ENCODE measurements at places on chromosomes 3 and 15. TPM values are rescaled to one million over a fixed set of nuclear protein-coding genes. Genes with fewer than 3 reads are reported as not detected.

CELF6 gene
- total RNA-seq, result 0.67 TPM

TMEM40 gene
- not detected for total RNA-seq

RETNLB gene
- total RNA-seq, result not detected

MUC20 gene
- total RNA-seq, result 12.7 TPM

SNTN gene
- not detected for total RNA-seq

KCNAB1 gene
- total RNA-seq, result 2.2 TPM

CHAC1 gene
- 2.2 TPM for total RNA-seq

SV2B gene
- 7.1 TPM for total RNA-seq

DNA sequence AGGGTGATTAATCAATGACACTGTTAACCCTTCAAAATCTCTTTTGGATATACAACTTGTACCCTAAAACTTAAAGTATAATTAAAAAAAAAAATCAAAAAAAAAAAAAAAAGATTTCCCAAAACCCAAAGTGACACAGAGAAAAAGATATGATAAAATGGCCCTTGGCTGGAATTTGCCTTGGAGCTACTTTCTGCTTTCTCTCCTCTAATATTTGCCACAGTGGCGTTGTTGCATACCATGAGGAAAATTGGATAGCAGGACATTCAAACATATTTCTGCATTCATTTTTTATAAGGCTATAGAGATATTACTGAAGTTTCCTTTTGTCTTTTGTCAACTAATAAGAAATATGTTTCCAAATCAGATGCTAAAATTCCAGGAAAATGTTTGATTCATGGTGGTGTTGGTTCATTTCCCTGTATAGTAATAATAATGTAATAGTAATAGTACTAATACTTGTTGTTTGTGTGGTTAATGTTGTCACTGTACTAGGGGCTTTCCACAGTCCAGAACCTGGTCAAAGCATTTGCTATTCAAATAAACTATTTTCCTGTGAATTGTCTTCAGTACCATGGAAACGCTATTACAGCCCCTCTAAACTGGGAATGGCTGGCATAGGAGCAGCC, 441.3 kb upstream of the THBS1 start:
- no peak overlapping the region for H3K27ac ChIP-seq
- no peaks in the 10 kb centered on the region for H3K27me3 ChIP-seq
- H3K4me1 ChIP-seq, result peaks cover 8% of the 10 kb centered on the region

DNA sequence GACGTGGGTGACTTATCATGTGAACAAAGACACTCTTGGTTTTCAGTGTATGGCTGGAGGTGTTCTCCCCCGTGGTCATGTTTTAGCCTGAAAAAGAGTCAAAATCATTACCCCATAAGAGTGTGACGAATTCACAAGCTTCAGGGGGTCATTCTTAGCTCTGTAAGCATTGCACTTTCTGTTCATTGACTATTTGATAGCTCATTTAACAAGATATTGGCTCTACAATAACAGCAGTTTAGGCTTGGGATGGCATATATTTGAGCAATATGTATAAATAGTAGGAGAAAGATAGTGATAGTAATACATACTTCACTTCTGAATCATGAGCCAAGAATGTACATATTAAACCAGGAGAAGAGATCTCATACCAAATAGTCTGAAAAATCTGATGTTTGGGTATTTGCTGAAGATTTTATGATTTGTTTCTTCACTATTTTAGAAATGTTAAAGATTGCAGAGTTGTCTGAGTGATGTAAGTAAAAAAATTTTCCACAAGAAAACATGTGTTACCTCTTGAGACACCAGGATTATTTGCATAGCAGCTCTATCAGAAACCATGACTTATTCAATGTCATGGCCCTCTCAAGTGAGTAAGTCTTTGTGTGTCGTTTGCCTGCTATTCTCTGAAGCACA, 996.0 kb downstream of the OTOL1 start:
- no peaks in the 10 kb centered on the region for H3K36me3 ChIP-seq
- H3K4me1 ChIP-seq, result no peaks in the 10 kb centered on the region
- no peak overlapping the region for H3K4me3 ChIP-seq
- no peaks in the 10 kb centered on the region for H3K27me3 ChIP-seq

DNA sequence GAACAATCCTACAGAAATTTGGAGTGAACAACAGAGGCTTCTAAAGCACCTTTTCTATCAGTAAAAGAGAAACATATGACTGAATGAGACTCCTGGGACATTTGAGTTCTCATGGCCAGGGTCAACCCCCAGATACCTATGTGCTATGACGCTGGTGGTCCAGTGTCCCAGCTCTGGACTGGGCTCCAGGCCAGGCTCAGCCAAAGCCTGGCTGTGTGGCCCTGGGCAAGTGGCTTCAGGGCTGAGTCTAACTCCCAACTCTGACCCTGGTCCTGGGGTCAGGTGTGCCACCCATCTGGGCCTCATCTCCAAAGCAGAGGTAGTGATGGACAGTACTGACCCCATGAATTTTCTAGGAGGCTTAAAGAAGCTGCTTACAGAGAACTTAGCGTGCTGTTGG, 147.8 kb downstream of the FBLN2 start:
- no peaks in the 10 kb centered on the region for H3K27me3 ChIP-seq
- DNase-seq, result no peak
- no peaks in the 10 kb centered on the region for H3K4me1 ChIP-seq
- no peak overlapping the region for H3K4me3 ChIP-seq
- H3K27ac ChIP-seq, result no peak overlapping the region
- no peaks in the 10 kb centered on the region for H3K36me3 ChIP-seq

DNA sequence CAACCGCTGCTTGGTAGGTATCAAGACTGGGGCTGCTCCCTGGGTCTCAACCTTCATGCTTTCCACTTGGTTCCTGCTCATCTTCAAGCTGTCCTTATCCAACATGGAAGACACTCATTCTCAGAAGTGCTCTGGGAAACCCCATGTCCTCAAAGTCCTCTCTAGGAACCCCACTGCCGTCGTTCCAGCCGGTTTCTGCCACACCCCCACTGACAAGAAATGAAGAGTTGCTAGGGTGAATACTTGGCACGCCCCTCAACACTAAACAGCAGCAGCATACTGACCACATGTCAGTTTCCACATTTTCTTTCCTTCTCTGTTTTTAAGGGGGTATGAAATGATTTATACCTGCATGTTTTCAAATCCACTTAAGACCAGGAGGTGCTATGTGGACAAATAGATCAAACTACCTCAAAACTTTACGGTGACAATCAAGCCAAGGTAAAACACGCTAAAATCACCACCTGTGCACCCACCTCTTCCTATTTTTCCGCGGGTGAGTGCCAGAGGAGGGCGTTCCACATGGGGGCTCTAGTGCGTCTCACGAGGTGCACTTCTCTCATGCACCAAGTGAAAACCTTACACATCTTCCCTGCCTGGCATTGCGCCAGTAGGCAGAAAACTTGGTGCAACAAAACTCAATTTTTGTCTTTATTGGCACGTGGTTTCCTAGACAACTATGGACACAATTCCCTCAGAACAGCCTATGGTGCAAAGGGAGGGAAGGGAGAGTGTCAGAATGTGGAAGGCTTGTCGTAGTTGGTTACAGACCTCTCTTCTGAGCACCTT, 125.1 kb downstream of the TJP1 start:
- no peak for DNase-seq
- no peak overlapping the region for H3K4me3 ChIP-seq
- H3K27me3 ChIP-seq, result no peaks in the 10 kb centered on the region
- H3K36me3 ChIP-seq, result no peaks in the 10 kb centered on the region
- no peak overlapping the region for H3K27ac ChIP-seq

- no peaks in the 10 kb centered on the region for H3K4me1 ChIP-seq
- no peaks in the 10 kb centered on the region for H3K27me3 ChIP-seq
- H3K4me3 ChIP-seq, result no peak overlapping the region
- H3K36me3 ChIP-seq, result no peaks in the 10 kb centered on the region
- no peak overlapping the region for H3K27ac ChIP-seq
These were observed 23.5 kb upstream of the ARPIN start for GRCh38 chr15:89936051-89936785.

- H3K27ac ChIP-seq, result no peak overlapping the region
- H3K27me3 ChIP-seq, result no peaks in the 10 kb centered on the region
- peaks cover 16% of the 10 kb centered on the region for H3K4me1 ChIP-seq
- no peaks in the 10 kb centered on the region for H3K36me3 ChIP-seq
- H3K4me3 ChIP-seq, result no peak overlapping the region
These were observed 123.2 kb downstream of the MAGI1 start for GRCh38 chr3:65915477-65915876.

GRCh38 chr15:95262866-95263564, 1031.7 kb downstream of the MCTP2 start:
- no peaks in the 10 kb centered on the region for H3K27me3 ChIP-seq
- no peaks in the 10 kb centered on the region for H3K36me3 ChIP-seq
- no peak for DNase-seq
- H3K4me1 ChIP-seq, result no peaks in the 10 kb centered on the region
- H3K27ac ChIP-seq, result no peak overlapping the region

GRCh38 chr3:180018543-180018942, 18.2 kb downstream of the PEX5L start:
- no peak overlapping the region for H3K27ac ChIP-seq
- no peaks in the 10 kb centered on the region for H3K36me3 ChIP-seq
- no peak for DNase-seq
- H3K27me3 ChIP-seq, result no peaks in the 10 kb centered on the region
- H3K4me1 ChIP-seq, result no peaks in the 10 kb centered on the region

DNA sequence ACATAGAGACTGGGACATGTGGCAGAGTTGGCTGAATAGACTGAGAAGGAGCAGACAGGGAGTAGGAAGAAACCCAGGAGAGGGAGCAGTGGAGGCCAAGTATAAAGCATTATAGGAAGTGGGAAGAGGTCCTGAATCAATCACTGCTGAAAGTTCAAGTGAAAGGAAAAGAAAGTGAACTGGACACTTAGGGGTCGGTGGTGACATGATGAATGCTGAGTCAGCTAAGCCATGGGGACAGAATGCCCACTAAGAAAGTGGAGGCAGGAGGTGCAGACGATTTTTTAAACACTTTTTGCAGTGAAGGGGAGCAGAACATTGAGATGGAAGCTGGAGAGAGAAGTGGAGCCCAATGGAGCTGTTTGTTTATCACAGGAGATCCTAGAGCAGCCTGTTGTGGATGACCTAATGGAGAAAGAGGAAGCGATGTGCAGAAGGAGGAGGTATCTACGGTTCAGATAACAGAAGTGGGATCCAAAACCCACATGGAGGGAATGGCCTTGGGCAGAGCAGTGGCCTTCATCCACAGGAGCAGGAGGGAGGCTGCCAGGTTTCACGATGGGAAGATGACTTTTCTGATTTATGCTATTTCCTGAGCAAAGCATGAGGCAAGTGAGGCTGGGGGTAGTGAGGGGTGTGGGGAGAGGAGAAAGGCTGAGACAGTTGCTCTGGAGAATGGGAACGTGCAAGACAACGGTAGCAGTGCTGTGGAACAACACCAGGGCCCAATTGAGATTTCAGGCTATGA, 208.2 kb downstream of the RPLP1 start:
- H3K36me3 ChIP-seq, result no peaks in the 10 kb centered on the region
- no peak for DNase-seq
- no peak overlapping the region for H3K4me3 ChIP-seq
- no peaks in the 10 kb centered on the region for H3K27me3 ChIP-seq
- no peak overlapping the region for H3K27ac ChIP-seq
- no peaks in the 10 kb centered on the region for H3K4me1 ChIP-seq

- no peaks in the 10 kb centered on the region for H3K27me3 ChIP-seq
- no peak overlapping the region for H3K27ac ChIP-seq
- no peaks in the 10 kb centered on the region for H3K36me3 ChIP-seq
- H3K4me1 ChIP-seq, result peaks cover 5% of the 10 kb centered on the region
- DNase-seq, result no peak
These were observed 19.1 kb downstream of the TTC21A start for GRCh38 chr3:39126532-39127071.

DNA sequence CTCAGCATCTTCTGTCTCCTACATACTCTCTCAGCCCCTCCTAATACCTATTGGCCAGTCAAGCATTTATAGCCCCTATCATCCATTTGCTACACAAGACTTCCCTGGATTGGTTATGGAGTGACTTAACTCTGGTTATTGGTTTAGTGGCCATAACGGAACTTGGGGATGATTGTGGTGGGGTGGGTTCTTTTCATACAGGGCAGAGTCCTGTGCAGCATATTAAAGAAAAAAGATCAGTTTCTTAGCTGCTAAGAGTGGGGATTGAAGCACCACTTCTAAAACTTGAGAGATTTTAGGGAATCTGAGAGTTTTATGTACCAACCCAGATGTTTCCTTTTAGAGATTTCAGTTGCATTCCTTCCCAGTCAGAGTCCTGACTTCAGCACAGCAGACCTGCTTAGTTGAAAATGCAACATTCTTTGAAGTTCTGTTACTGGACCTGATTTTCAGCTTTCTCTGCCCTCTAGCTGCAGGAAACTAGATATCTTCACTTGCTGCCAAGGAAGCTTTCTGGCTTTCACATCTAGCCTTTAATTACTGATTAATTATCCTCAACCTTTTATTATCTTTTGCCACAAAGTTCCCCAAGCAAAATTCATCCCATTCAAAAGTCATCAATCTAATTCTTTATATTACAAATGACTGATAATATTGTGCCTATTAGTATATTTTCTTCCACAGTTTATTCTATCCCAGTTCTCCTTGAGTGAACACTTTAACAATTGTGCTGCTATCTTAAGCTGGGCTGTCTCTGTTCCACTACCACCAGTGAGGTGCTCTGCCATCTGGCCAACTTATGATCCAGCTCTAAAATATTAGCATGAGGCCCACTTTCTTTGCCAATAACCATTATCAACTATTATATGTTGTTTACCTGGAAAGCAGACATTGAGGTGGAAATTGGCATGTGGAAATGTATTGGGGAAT, 906.0 kb upstream of the ALCAM start:
- DNase-seq, result no peak
- H3K36me3 ChIP-seq, result no peaks in the 10 kb centered on the region
- no peaks in the 10 kb centered on the region for H3K4me1 ChIP-seq
- H3K27ac ChIP-seq, result no peak overlapping the region
- H3K4me3 ChIP-seq, result no peak overlapping the region
- H3K27me3 ChIP-seq, result no peaks in the 10 kb centered on the region

- no peak for DNase-seq
- peaks cover 7% of the 10 kb centered on the region for H3K4me1 ChIP-seq
- no peak overlapping the region for H3K27ac ChIP-seq
- no peak overlapping the region for H3K4me3 ChIP-seq
These were observed 155.1 kb downstream of the MAGI1 start for GRCh38 chr3:65883613-65884012.

DNA sequence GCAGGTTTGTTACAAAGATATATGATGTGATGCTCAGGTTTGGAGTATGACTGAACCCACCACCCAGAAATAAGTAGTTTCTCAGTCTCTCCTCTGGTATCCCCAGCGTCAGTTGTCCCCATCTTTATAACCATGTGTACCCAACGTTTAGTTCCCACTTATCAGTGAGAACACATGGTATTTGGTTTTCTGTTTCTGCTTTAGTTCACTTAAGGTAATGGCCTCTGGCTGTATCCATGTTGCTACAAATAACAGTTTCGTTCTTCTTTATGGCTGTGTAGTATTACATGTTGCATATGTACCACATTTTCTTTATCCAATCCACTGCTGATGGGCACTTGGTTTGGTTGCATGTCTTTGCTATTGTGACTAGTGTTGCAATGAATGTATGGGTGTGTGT, 132.3 kb downstream of the LMLN start:
- H3K36me3 ChIP-seq, result no peaks in the 10 kb centered on the region
- no peak overlapping the region for H3K4me3 ChIP-seq
- H3K27me3 ChIP-seq, result peaks cover 8% of the 10 kb centered on the region
- no peak overlapping the region for H3K27ac ChIP-seq
- no peaks in the 10 kb centered on the region for H3K4me1 ChIP-seq

Data from pancreas (tissue), 10 donors.